Sciatic nerve (tissue), 2 donors: ENCODE measurements at places on chromosomes 4 and X.

GRCh38 chrX:11407331-11408108 lies 114.3 kb downstream of the AMELX start:
- no peak for DNase-seq

- DNase-seq: peak; percentile 70
These were observed 797 bp downstream of the TXLNG start for GRCh38 chrX:16786791-16787735.

DNA sequence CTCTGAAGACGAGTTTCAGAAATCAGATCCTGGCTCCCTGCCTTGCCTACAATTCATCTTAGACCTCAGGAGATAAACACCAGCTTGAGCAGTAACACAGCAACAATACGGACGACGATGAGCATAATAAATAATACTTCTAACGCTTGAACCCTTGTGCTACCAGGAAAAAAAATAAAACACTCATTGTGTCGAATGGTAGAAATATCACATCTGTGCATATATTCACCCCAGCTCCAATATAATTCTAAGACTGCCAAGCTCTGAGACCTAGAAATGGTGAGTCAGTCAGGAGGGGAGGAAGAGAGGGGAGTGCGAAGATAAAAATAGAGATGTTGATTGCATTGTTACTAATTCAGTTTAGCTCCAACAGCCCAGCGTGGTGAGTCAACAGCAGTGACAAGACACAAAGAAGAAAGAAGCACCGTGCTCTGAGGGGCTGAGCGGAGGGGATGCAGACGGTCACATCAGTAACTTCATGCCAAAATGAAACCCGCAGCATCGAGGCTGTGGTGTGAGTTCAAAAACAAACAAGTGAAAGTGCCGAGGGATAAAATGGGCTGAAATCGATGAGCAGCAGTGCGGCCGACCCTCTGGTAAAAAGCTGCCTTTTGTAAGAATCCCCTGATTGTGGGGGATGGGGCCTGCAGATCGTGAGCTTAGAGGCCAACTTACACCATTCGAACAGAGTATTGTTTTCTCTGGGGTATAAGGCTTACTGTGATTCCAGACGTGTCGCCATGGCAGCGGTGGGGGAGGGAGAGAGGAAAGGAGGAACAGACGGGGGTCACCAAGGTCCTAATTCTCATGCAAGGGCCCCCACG lies 150.4 kb downstream of the MGST2 start:
- DNase-seq: peak; percentile 67

DNA sequence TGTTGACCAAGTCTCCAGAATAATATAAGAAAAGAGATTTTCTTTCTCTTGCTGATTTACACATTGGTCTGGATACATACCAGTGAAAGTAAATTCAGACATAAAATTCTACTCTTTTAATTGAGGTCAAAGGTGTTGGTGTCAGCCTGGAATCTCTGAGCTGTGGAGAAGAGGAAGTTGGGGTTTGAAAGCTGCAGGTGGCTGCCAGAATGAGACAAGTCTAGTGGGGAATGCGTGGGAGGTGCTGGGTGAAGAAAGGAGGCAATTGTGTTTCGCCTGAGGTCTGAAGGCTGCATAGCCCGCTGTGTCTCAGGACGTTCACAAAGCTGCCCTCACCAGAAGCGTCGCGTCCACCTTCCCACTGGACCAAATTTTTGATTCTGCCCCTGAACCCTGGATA lies 31.2 kb downstream of the PHEX start:
- DNase-seq: no peak

DNA sequence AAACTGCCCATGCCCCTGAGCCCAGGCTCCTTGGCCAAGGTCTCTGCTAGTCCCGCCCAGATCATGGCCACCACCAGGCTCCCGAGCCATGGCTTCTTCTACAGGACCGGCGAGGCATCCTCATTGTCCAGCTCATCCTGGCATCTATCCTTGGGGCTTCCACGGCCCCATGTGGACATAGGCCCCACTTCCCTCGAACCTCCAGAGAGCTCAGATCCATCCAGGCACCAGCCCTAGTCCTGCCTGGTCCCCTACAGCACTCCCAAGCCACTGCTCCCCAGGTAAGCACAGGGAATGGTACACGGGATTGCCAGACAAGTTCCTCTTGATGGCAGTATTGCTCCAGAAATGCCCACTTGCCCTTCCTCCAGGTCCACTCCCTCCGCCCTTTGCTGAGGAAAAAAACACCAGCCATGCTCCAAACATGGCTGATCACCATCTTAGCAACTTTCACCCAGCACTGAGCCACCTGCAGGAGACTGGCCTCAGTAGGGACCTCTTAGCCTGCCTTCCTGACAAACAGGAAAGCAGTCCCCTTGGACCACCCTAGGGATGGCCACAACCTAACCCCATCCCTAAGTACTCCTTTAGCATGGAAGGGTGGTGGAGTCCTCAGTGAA lies 272.1 kb upstream of the AGTR2 start:
- peak; percentile 87 for DNase-seq

GRCh38 chrX:1170243-1170642 lies 42.2 kb downstream of the CRLF2 start:
- no peak for DNase-seq

GRCh38 chr4:99644453-99644852 lies 13.2 kb downstream of the C4orf54 start:
- no peak for DNase-seq

DNA sequence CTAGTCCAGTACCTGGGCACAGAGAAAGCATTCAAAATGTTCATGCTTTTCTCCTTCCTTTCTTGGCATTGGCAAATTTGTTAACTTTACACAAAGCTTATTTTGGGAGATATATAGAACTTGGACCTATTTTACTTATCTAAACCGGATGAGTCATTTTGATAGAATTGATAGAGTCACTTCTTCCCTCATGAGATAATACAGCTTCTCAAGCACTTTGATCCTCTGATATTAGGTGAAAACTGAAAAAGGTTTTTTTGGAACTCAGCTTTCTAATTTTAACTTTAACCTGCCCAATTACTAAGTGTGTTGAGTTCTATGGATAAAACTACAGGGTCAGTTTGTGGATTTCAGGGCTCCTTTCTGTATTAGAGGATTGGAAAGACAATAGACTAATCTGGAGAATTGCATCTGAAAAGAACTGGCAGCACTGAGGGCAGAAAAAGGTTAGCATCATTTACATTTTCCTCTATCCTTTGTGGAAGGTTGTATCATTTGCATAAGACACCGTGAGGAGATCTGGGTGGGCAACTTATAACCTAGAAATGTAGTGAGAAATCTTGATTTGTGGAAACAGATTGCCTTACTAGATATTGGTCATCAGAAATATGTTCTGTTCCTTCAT lies 2.4 kb downstream of the WDR44 start:
- DNase-seq: no peak

DNA sequence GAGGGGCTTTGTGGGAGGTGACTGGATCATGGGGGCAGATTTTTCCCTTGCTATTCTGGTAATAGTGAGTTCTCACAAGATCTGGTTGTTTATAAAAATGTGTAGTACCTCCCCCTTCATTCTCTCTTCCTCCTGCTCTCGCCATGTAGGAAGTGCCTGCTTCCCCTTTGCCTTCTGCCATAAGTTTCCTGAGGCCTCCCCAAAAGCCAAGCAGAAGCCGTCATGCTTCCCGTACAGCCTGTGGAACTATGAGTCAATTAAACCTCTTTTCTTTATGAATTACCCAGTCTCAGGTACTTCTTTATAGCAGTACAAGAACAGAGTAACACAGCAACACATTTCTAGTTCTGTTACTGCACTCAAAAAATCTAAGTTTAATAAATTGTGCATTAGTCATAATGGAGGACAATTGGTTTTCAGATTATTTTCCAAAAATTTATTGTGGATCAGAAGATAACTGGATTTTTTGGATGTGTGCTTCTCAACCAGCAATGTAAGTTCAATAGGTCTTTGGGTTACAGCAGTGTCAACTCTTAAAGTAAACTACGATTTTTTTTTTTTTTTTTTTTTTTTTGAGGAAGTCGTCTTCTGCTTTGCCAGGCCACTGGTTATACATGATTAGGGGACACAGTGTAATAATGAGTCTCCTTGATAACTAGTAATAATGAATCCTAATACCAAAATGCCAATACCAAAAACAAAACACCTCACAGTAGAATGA lies 69.9 kb downstream of the CHIC2 start:
- no peak for DNase-seq

- DNase-seq: no peak
These were observed 219.5 kb downstream of the HS6ST2 start for GRCh38 chrX:132738951-132739350.

DNA sequence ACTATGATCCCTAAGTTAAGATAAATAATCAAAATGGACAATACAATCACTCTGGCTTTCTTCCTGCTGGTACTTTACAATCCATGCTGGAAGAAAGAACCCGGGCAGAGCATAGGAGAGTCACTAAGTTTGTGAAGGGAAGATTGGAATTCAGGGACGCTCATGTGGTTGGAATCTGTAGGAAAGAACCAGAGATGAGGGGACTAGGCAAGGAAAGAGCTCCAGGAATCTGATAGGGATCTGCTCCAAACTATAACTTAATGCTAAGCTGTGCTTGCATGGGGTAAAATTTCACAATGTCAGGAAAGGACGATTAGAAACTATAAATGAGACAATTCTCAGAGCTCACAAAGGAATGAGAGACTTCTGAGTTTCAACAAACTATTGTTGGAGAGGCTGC lies 167.5 kb downstream of the ADGRA3 start:
- no peak for DNase-seq

GRCh38 chr4:98470831-98471230 lies 187.6 kb downstream of the TSPAN5 start:
- no peak for DNase-seq
